ENCODE measurements at places on chromosomes 4 and X.

GRCh38 chr4:119232286-119232685 is 19.8 kb downstream of the USP53 start:
- DNase-seq, result no peak

DNA sequence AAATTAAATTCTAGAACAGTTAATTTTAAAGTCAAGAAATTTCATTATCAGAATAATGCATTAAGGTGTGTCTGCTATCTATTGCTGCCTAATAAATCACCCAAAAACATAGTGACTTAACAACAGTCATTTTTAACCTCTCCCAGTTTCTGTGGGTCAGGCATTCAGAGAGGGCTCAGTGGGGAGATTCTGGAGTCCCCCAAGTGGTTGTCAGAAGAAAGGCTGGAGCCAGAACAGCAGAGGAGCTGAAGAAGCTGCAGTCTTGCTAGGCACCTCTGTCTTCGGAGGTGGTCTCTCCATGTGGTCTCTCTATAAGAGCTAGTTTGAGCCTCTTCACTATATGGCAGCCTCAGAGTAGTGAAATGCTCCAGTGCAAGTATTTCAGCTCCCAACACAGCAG is 9.3 kb upstream of the HOPX start:
- DNase-seq, result no peak

DNA sequence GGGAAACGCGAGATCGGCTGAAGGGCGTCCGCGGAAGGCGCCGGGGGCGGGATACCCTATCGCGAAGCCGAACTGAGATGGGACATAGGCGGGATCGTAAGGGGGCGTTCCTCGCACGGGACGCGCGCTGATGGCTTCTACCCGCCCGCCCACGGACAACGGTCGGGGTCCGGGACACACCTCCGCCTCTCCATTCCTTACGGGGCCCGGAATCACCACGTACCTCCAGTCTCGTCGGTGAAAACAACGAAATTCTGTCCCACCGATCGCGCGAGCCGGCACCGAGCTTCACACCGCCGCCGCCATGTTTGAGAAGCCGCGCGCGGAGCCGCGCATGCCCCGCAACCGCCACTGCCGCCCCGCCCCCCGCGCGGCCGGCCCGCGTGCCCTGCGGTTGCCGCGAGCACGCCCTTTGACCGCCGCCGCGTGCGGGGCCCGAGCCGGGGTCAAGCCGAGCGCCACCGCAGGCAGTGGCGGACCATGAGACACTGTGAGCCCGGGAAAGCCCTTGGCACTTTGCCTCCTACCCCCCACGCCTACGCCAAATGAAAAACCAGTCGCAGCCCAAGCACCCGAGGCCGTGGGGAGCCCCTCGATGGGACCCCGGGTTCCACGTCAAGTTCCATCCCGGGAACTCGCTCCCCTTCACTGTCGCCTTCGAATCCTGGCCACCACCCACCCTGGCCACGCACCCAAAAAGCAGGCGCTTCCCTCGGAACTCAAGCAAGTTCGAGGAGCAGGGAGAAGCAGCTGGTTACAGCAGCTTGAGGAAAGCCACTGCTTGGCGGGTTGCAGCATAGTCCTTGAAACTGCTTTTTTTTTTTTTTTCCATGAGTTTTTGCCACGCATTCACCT is at the start of gene SCML2:
Gene SCML2 (minus strand): TSS at position 320 of the 855 bp plus-strand sequence. CDS start 20,617 bp downstream, outside the sequence.
- peak; percentile 45 for DNase-seq

GRCh38 chrX:108332281-108332680 is 105.9 kb downstream of the COL4A6 start:
- DNase-seq, result no peak

DNA sequence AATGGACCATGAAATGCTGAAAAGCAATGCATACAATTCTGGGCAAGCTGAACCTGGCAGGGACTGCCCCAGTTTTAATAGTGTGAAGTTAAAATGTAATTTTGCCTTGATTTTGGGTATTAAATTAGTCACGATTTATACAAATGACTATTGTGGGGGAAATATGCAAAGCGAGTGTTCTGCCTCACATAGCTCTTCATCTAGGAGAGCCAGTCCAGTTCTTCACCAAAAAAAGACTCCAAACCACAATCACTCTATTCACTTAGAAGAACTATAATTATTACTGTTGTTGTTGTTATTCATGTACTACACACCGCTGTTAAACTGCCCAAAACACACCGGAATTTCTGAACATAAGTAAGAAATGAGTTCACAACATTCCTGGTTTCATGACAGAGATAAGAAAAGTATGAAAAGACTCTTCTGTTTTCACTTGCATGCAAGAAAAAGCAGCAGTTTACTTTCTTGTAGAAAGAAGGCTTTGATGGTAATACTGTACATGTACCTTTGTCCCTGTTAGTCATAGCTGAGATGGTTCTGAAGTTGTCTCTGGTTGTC is 101.9 kb downstream of the QRFPR start:
- DNase-seq, result no peak

DNA sequence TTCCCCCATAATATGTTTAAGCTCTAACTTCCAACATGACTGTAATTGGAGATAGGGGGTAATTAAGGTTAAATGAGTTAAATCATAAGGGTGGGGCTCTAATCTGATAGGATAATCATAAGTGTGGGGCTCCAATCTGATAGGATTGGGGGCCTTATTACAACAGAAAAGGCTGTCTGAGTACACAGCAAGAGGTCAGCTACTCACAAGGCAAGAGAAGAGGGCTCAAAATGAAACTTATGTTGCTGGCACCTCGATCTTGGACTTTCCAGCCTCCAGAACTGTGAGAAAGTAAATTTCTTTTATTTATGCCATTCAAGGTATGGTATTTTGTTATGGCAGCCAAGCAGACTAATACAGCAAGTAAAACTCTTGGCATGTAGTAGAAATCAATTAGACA is 16.4 kb downstream of the SH2D1A start:
- no peak for DNase-seq

DNA sequence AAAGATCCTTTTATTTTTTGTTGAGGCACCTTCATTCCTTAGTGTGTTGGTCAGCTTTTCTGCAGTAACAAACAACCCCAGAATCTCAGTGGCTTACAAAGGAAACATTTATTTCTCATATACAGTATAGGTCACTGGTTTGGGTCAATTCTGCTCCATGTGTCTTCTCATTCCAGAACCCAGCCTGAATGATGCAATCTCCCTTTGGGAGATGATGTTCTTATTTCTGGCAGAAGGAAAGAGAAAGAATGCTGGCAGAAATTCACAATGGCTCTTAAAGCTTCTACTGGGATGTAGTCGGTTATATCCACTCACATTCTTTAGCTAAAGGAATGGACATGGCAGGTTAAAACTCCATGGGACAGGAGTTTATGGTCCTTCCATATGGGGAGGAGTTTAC is 42.3 kb downstream of the IDS start:
- DNase-seq, result no peak

DNA sequence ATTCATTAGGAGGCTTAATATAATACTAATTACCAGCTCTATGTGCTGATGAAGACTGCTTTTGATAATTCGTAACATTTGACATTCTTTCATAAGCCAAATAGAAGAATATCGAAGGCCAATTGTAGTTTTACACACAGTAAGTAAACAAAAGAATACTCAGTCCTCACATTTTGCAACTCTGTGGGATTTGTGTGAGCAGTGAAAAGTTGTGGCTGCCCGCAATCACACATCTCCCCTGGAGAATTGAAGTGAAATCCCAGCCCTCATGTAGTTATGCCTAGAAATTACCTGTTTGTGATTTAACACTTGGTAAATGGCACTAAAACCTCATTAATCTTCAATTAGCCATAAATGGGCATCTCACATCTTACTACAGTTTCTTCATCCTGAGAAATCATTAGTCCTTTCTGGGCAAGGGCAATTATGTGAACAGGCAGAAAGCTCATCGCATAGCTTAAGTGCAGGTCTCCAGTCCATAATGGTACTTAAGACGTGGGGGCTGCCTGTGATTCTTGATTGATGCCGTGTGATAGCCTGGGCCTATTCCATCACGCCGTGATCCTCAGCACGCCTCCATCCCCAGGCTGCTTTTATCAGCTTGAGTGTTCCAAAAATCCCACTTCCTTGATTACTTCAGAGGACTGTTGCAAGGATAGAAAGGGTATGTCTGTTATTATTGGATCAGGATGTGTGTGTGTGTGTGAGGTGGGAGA is 97.9 kb upstream of the METTL14 start:
- DNase-seq, result no peak

- no peak for DNase-seq
Measured at GRCh38 chr4:71584585-71584984, 199.3 kb downstream of the GC start.

- DNase-seq, result no peak
Measured at GRCh38 chrX:39008549-39008948, 207.3 kb downstream of the MID1IP1 start.

GRCh38 chr4:101655857-101656256 is 134.7 kb upstream of the BANK1 start:
- DNase-seq, result no peak

- no peak for DNase-seq
Measured at GRCh38 chr4:26885912-26886274, 25.3 kb downstream of the STIM2 start.

- DNase-seq, result no peak
Measured at GRCh38 chr4:128835498-128836222, 26.2 kb downstream of the JADE1 start.

GRCh38 chr4:28842271-28842670 is 1877.9 kb upstream of the PCDH7 start:
- no peak for DNase-seq

- no peak for DNase-seq
Measured at GRCh38 chr4:39452153-39452859, 6.4 kb downstream of the RPL9 start.

- no peak for DNase-seq
Measured at GRCh38 chr4:124183926-124184325, 528.6 kb downstream of the ANKRD50 start.

- no peak for DNase-seq
Measured at GRCh38 chr4:154082760-154083535, 294.1 kb upstream of the SFRP2 start.

DNA sequence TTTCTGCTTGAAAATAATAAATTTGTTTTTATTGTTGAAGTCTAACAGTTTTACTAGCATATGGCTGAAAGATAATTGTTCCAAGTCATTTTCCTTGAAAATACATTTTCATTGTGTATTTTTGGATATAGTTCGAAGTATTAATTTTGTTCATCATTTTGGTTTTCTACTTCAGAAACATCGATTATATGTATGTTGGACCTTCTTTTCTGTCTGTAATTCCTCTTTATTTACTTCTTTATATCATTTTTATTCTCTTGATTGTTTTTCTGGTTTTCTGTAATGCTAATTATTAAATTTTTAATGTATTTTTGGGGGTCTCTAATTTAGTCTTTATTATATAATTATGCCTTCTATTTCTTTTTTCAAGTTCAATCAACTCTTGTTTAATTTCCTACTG is 407.1 kb upstream of the FRG1 start:
- DNase-seq, result no peak

GRCh38 chr4:177161781-177162180 is 147.9 kb upstream of the NEIL3 start:
- DNase-seq, result no peak
